ENCODE measurements at places on chromosomes 7 and 10.

DNA sequence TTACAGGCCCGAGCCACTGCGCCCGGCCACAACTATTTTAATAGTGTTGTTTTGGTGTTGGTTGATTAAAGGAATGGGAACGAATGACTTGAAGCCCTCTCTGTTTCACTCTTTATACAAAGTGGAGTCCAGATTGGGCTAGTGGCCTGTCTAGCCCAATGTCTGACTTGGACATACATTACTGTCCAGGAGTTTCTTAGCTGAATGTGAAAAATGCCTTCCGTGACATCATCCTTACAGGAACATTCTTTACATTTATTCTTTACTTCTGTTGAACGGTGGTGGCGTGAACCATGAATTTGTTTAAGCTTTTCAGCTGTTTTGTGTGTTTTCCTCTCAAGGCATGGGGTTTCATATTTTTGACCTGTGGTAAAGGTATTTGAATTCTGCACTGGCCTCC, 67.9 kb downstream of the DAGLB start:
- DNase-seq, result no peak

DNA sequence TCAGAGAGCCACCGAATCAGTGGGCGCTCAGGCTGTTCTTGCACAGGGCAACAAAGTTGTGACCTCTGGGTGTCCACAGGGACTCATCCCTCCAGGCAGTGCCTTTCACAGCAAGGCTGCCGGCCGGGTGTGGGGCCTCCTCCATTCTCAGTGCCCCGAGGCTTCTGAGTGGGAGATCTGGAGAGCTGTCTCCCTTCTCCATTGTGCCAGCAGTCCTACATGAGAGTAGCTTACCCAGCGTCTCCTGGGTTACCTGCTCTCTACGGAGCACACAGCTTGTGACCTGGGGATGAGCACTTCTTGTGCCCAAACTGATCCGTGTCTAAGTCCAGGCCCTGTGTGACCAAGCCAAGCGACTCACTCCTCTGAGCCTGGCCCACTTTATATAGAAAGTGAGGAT, 240.9 kb upstream of the GRB10 start:
- DNase-seq, result no peak

- no peak for DNase-seq
Measured at GRCh38 chr7:157460721-157461120, 123.9 kb downstream of the DNAJB6 start.

DNA sequence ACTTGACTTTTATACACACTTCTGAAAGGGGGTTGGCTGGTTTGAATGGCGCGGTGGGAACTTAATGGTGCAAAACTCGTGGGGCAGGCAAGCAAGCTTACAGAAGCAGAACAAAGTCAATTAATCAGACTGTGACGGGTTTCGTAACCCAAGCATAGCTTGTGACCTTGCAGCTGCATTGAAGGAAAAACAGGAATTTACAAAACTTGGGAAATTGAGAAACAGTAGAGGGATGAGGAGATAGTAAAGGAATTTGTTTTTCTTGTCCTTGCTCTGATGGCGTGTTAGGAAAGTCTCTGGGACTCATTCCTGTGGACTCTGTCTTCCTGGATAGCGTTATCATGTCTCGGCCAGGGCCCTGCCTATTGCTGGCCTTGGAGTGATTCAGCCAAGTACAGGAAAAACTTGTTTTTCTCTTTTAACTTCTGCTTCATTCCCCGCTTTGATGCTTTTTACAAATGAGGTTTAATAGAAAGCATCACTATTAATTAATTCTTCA, 220.0 kb upstream of the KCND2 start:
- peak; percentile 7 for DNase-seq

DNA sequence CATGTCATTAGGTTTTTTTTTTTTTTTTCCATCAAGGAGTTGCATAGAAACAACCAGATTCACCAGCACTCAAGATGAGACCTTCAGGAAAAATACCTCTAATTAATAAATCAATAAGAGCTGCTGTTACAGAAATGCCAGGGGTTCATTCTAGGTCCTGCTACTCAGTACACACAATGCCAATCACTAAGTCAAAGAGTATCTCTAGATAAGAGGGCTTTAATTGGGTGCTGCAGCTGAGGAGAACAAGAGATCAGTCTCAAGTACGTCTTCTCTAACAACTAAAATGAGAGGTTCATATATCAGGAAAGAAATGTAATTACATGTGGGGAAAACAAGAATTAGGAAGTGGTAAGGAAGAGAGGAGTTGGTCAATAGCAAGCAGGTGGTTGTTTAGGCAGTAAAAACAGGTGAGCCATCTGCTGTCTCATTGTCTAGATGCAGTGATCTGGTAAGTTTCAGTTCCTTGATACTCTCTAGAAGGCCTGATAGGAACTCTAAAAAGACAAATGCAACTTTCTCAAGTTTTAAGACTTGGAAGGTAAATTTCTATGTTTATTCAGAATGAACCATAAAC, 272.9 kb upstream of the ZWINT start:
- DNase-seq, result no peak

DNA sequence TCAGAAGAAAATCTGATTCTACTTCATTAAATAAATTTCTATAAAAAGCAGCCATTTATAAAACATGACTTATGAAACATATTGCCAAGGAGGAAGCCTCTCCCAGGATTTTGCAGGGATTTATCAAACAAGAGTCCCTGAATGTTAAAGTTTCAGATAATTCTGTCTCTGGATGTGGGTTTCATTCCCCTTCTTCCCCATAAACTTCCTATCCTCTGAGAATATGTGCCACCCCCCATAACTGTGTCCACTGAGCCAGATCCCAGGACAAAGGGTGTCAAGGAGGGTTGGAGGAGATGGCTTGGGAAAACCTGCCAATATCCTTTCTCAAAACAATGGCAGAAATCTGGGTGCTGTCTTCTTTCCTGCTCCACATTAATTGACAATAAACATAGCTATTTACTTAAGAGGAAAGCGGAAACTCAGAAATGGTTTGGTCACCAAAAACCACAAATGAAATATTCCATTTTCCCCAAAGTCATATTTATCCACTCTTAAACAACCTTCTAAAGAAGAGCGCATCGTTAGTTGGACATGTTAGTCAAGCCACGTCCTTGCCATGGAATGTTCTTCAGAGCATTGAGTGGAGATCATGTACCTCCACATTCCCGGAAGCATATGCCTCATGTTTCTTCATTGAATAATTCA, 54.3 kb upstream of the AKR1E2 start:
- no peak for DNase-seq

DNA sequence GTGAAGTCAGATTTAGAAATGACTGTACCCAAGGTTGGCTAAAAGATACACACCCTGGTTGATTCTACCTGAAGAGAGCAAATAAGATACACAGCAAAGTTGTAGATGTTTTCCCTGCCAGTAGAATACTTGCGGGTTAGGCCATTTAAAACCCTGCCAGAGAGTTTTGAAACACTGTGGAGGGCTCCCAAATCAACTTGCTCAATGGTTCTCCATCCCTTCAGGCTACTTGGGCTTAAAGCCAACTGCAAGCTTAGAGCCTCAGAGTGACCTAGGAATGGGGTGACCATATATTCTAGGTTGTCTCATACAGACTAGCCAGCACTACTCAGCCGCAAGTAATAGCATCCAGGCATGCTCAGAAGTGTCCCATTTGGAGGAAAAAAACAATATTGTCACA, 10.0 kb downstream of the CAV1 start:
- DNase-seq, result no peak

DNA sequence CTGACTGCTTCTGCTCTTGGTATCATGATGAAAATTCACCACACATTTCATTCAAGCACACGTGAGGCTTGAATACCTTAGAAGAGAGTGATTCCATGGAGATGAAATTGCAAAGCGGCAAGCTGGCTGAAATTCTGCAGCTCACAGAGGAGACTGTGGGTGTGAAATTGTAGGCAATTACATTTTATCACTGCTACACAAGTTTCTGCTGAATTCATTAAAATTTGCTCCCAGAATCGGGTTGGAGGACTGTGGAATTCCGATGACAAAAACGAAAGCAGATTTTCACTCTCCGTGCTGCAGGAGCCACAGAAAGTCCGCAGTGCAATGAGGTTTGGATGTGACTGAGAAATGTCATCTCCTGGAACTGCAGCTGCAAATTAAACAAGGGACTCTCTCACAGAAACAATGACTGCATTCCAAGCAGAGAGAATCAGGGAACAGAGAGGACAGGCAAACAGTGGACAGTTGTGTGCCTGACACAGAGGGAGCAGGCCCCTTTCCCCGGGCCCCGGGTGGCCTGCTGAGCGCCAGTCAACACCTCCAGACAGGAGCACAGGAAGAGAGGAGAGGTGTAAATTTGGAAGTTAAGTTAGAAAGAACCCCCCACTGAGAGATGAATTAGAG, 109.1 kb downstream of the C10orf90 start:
- no peak for DNase-seq

DNA sequence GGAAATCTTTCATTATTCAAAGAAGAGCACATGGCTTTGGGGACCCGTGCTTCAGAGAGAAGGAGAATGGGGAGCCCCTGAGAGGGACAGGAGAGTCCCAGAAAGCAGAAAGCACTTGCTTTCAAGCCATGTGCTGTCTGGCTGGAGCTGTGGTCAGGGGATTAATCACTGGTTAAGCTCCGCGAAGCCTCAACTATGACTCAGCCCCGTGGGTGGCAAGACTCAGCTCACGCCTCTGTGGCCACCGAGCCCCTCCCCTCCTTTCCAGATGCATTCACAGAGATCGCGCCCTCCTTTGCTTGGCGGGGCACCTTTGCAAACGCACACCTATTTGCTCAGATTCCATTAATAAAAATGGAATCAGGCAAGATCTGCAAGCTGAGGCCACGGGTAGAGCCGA, 202.9 kb upstream of the TCERG1L start:
- no peak for DNase-seq

- DNase-seq, result no peak
Measured at GRCh38 chr7:155935005-155935557, 122.8 kb upstream of the SHH start.

DNA sequence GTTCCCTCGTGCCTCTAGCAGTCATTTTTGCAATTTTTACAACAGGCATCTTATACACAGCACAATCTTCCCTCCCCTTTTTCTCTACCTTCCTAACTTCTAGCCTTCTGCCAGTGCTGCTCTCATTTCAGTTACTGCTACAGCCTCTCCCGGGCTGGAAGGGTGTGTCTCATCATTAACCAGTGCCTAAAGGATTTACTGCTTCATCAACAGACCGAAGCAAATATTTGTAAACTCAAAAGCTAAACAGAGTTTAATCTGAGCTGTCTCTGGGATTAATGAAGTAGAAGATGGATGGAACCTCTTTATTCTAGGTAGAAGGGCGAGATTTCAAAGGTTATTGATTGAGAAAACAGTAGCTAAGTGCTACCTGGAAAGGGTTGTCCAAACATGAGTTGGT, 94.3 kb downstream of the PRPF18 start:
- DNase-seq, result no peak

DNA sequence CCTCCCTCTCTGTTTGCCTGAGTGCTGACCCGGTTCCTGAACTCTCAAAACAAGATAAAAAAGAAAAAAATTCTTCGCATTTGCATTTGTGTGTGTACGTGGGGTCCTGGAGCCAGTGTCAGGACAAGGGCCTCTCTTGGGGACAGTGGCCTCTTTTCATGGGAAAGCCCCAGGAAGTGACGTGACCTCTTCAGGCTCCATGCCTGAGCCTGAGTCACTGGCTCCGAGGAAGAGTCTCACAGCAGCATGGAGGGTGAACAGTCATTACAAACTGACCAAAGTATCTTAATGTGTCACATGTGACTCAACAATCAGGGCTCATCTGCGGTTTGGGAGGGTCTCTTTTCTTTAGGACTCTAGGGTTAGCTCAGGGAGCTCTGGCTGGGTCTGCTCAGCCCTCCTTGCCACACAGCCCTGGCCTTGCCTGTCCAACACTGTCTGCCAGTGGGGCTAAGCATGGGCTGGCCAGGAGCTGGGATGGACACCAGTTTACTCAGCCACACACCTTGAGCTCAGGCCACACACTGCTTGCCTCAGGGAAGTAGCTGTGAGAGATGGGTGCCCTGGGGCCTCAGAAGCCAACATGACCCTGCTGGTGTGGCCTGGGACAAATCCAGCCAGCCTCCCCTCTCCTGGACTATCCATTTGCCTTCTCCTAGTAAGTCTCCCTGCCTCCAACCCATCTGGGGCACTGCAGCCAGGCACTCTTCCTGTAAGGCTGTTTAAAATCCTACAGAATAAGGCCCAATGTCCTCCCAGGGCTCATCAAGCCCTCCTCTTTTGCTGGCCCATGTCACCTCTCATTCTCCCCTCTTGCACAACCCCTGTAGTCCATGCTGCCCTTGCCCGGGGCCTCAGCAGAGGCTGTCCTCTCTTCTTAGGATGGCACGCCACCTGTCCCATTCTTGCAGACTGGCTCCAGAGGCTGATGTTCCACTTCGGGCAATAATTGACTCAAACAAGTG, 10.5 kb downstream of the TMEM273 start:
- peak; percentile 34 for DNase-seq

- no peak for DNase-seq
Measured at GRCh38 chr10:58638388-58638787, 125.7 kb downstream of the BICC1 start.

- no peak for DNase-seq
Measured at GRCh38 chr7:82964150-82964882, 198.4 kb downstream of the PCLO start.

GRCh38 chr10:33753389-33753788, 418.9 kb upstream of the NRP1 start:
- no peak for DNase-seq

GRCh38 chr7:25180592-25180923, 47.7 kb downstream of the NPVF start:
- no peak for DNase-seq

- DNase-seq, result no peak
Measured at GRCh38 chr10:118310822-118311221, 31.3 kb downstream of the FAM204A start.

- DNase-seq, result no peak
Measured at GRCh38 chr10:24207781-24208611, 942 bp upstream of the KIAA1217 start.
